ENCODE measurements at places on chromosomes 2 and 18.
A peak's percentile ranks its signal among the peaks of the same experiment; 100 is the strongest.

GRCh38 chr18:76615065-76615733 lies 120.2 kb upstream of the ZNF516 start:
- DNase-seq = no peak

- no peak for DNase-seq
These were observed 128.7 kb downstream of the NFATC1 start for GRCh38 chr18:79524181-79525078.

DNA sequence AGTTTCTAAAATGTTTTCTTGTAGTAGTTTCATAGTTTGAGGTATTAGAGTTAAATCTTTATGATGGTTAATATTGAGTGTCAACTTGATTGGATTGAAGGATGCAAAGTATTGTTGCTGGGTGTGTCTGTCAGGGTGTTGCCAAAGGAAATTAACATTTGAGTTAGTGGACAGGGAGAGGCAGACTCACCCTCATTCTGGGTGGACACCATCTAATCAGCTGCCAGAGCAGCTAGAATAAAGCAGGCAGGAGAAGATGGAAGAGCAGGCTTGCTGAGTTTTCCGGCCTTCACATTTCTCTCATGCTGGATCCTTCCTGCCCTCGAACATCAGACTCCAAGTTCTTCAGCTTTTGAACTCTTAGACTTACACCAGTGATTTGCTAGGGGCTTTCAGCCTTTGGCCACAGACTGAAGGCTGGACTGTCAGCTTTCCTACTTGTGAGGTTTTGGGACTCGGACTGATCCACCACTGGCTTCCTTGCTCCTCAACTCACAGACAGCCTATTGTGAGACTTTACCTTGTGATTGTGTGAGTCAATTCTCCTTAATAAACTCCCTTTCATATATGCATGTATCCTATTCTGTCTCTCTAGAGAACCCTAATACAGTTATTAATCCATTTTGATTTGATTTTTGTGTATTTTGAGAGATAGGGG lies 56.8 kb upstream of the STK39 start:
- no peak for DNase-seq

GRCh38 chr18:395456-396250 lies 104.8 kb downstream of the COLEC12 start:
- DNase-seq = no peak

DNA sequence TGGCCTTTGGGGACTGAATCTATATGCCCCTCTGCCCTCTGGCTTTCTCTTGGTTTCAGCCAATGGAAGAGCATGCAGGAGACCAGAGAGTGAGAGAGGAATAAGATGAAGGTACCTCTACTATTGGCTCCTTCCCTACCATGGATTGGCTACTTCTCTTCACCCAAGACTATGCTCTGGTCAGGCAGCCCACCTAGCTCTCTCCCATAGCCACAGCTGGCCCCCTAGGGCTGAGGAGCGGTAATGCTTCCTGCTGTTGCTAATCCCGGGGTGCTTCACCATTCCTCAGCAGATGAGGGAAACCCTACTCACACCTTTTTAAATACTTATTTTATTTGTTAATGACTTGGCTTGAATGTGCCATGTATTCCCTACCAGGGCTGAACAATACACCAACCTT lies 142.4 kb downstream of the MREG start:
- peak; percentile 12 for DNase-seq

GRCh38 chr2:53302455-53302854 lies 465.1 kb upstream of the CHAC2 start:
- DNase-seq = no peak
